HT1080 (cell line): ENCODE measurements at places on chromosomes 5 and 9. TPM values are rescaled to one million over a fixed set of nuclear protein-coding genes. Genes with fewer than 3 reads are reported as not detected.

The ARHGEF28 gene
- total RNA-seq, result 12.9 and 13.9 TPM in 2 replicates

The POLK gene
- 14.7 and 15.8 TPM in 2 replicates for total RNA-seq

The LEAP2 gene
- total RNA-seq, result 0.21 and 0.77 TPM in 2 replicates

The SLC34A3 gene
- total RNA-seq, result not detected in 2 replicates

The PRR16 gene
- 0.77 and 2.1 TPM in 2 replicates for total RNA-seq

The PCDHB14 gene
- 0.03 and 0.08 TPM in 2 replicates for total RNA-seq

The RNF224 gene
- total RNA-seq, result not detected in 2 replicates

- DNase-seq, result peak; percentile 53
Measured at GRCh38 chr9:122036988-122037387, 56.1 kb downstream of the TTLL11 start.

DNA sequence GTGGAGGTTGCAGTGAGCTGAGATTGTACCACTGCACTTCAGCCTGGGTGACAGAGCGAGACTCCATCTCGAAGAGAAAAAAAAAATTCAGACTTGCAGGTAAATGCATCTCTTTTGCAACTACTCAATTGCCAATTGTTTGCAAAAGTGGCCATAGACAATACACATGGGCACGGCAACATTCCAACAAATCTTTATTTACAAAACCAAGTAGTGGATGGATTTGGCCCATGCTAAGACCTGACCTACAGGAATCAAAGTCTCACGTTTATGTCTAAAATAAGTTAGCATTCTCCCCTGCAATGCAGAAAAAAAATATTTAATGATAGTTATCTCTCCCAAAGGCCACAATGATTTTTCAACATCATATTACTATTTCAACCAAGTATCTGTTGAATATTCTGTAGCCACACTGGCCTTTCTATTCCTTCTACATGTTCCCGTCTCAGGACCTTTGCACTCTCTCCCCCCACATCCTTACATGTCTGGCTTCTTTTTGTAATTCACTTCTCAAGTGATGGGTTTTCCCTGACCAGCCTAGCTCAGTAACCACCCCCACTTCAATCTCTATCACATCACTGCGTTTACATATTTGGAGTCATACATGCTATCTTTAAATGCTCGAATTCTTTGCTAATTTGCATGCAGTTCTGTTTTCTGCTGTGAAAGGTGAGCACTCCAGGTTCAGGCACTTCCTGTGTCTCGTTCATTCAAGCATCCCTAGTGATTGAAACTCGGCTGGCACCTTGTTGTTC, 54.2 kb downstream of the FNBP1 start:
- DNase-seq, result no peak

DNA sequence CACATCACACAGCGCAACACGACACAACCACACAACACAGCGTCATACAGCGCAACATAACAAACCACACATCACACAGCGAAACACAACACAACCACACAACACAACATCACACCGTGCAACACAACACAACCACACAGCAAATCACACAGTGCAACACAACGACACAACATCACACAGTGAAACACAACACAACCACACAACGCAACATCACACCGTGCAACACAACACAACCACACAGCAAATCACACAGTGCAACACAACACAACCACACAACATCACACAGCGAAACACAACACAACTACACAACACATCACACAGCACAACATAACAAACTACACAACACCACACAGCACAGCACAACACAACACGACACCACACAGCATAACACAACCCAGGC, 40.4 kb upstream of the PTCH1 start:
- DNase-seq, result no peak

GRCh38 chr9:38432922-38433510, 8.8 kb upstream of the IGFBPL1 start:
- DNase-seq, result no peak

DNA sequence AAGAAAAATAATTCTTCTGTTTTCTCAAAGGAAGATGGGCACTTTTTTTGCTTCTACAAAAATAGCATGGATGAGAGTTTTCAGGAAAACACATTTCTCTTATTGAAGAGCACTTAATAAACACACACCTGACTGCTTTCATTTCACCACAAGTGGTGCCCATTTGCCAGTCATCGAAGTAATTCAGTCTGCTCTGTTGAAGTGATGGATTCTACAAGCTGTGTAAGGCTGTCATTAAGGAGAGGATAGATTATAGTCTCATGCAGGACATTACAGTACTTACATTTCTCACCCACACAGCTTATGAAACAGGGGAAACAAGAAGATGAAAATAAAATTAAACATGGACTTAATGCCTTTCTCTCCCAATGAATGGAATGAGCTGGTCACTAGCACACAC, 165.2 kb downstream of the NR2F1-AS1 start:
- no peak for DNase-seq

- DNase-seq, result no peak
Measured at GRCh38 chr5:120415985-120416384, 48.1 kb upstream of the PRR16 start.
